ENCODE measurements at places on chromosomes 3 and 15.

DNA sequence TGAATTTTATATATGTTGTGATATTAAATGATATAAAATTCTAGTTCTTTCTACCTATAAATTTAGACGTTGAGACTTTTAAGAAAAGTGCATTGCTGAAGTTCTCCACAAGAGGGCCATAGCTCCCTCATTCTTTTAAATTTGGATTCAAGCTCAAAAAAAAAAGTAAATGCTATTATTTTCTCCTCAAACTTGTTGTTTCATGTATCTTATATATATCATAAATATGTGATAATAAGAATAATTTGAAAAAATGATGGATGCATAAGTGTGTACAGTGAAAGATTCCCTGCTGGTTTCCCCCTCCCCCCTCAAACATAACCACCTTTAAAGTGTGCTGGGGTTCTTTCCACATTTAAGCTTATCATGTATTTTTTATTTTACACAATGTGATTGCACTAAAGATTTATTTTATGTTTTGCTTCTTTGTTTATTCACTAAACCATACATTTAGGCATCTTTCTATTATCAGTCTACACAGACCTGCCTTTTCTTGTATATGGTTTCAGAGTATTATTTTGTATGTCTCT is 769.4 kb upstream of the GOLIM4 start:
- DNase-seq, result peak; percentile 44

- DNase-seq, result no peak
Measured at GRCh38 chr3:172478116-172478515, 29.9 kb upstream of the GHSR start.

DNA sequence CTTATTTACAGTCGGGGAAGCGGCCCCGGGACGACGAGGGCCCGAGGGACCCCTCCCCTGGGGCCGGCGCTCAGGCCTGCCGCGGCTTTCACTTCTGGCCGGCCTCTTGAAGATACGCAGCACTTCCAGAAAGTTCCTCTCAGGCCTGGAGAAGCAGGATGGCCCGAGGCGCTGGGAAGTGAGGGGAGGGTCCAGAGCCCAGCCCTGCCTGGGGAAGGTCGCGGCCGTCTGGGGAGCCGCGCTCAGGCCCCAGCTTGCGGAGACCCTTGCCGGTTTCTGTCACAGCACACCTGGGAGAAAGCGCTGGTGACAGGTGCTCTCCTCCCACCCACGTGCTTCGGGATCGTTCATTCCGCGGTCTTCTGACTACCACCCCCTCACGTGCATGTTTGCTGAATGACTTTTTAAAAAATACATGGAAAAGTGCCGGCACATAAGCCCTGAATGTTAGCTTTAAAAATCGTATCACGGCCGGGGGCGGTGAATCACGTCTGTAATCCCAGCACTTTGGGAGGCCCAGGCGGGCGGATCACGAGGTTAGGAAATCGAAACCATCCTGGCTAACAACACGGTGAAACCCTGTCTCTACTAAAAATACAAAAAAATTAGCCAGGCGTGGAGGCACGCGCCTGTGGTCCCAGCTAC is 727 bp upstream of the TM2D3 start:
- peak; percentile 36 for DNase-seq

GRCh38 chr3:42714171-42714852 is 11.7 kb upstream of the HHATL start:
- no peak for DNase-seq

Data from AG10803 (cell line).